NCI-H524 (cell line): ENCODE measurements at places on chromosomes 2 and 18.
A peak's percentile ranks its signal among the peaks of the same experiment; 100 is the strongest.

- no peak for DNase-seq
Observed at GRCh38 chr2:135817951-135818350, 19.0 kb downstream of the LCT start.

GRCh38 chr2:101160454-101160853 lies 9.3 kb upstream of the TBC1D8 start:
- no peak for DNase-seq

DNA sequence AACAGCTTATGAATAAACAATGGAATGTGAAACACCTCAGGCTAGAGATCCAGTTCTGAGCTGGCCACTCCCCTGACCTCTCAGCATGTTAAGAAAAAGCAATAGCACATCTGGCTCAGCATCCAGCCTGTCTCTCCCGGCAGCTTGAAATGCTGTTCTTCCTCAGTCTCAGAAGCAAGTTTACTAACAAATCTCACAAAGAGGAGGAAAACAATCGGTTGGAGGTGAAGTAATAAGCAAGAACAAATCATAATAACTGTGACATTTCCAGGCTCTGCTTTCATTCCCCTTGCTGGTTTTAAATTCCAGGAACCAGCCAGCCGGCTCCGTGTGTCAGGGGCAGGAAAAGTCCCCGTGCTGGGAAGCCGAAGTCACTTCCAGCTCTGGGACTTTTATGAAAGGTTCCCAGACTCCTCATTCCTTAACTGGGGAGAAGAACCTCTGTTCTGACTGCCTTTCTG lies 133.9 kb upstream of the ARL4C start:
- no peak for DNase-seq

DNA sequence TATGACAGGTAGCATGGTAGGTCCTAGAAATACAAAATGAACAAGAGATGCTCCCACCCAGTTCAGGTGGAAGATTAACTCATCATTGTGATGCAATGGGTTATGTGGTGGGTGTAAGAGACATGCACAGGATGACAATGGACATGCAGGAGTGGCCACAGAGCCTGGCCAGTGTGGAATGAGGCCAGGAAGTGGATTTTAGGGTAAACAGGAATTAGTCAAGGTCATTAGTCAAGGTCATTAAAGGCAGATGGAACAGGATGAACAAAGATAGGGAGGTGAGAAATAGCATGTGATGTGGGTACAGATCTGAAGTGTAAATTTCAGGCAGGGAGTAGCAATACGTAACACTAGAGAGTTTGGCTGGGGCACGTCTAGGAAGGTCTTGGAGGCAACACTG lies 15.6 kb upstream of the SERTAD2 start:
- no peak for DNase-seq

GRCh38 chr2:222959358-222959757 lies 92.6 kb upstream of the KCNE4 start:
- DNase-seq = no peak

- DNase-seq = no peak
Observed at GRCh38 chr2:149278872-149279264, 51.5 kb upstream of the LYPD6 start.

DNA sequence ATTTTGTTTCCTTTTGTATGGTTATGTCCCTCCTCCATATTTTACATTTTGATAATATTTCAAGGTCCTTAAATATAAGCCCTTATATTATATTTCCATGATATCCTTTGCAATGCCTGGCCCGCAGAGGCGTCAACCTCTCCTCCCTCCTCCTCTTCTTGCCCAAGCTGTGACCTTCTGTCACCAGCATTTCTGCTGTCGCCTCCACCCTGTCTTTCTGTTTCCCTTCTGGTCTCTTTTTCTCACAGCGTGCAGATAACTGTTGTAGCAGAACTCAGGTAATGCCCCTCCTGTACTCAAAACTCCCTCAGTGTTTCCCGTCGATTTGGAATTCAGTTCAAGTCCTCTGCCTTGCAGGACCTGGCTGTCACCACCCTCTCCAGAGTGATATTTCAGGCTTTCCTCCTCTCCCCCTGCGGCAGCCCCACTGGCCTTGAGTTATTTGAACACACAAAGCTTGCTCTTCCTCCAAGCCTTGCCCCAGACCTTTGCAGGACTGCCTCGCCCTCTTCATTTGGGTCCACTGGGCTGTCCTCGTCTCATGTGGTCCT lies 709.3 kb downstream of the DCDC2C start:
- no peak for DNase-seq

DNA sequence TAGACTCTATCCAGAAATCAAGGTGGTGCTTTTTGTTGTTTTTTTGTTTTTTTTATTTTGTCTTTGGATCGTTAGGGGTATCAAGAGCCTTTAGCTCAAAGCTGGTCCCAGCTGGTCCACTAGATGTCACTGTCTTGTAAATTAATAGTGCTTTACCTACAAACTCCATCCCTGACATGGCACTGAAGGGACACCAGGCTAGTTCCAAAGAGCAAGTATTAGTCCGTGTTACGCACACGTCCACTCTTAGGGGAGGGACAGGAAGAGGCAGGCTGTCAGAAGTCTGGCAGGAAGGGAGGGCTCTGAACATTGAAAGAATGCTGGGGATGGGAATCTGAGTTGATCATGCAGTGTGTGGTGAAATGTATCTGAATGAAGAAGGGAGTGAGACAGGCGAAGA lies 85.9 kb upstream of the CCBE1 start:
- peak; percentile 43 for DNase-seq

DNA sequence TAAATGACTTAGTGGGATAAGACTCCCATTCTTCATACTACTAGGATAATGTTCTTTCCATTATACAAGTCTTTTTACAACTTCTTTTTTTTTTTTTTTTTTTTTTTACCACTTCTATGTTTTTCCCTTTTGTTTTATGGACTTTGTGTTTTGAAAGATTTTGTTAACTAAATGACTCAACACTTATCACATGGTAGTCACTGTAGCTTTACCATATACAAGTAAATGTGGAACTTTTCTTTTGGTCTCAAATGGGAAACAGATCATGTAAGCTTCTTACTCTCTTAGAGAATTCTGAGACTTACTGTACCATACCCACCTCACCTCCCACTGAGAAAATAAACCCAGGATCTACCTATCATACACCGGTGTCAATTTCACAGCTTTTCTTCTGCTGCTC lies 590.3 kb upstream of the CDH2 start:
- DNase-seq = no peak

DNA sequence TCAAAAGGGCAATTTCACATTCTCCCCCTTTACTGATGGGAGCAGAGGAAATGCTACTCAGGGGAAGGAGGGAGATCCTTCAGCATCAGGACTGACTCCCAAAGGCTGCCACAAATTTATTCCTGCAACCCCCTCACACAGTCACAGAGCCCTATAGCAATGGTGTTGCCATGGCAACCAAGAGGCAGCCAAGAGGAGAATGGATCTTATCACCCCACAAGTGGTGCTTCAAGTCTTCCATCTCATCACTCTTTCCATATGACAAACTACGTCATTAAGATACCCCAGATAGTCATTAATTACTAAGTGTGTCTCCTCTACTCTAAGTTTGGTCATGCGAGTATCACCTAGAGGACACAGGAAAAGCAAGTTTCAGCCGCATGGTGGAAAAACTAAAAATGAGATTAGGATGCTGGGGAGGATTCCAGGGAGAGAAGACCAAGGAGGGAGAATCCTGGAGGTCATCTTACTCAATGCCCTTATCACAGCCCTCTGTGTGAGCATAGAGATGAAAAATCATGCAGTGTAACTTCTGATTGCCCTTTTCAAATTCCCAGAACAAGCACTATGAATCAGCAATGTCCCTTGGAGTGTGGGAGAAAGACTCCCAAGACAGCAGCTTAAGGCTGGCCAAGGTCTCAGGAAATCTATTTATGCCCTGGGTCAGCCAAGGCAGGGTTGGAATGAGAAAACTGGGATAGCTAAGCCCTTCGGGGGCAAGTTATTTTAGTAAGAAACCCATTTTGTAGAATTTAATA lies 885.7 kb upstream of the KLHL29 start:
- peak; percentile 58 for DNase-seq

DNA sequence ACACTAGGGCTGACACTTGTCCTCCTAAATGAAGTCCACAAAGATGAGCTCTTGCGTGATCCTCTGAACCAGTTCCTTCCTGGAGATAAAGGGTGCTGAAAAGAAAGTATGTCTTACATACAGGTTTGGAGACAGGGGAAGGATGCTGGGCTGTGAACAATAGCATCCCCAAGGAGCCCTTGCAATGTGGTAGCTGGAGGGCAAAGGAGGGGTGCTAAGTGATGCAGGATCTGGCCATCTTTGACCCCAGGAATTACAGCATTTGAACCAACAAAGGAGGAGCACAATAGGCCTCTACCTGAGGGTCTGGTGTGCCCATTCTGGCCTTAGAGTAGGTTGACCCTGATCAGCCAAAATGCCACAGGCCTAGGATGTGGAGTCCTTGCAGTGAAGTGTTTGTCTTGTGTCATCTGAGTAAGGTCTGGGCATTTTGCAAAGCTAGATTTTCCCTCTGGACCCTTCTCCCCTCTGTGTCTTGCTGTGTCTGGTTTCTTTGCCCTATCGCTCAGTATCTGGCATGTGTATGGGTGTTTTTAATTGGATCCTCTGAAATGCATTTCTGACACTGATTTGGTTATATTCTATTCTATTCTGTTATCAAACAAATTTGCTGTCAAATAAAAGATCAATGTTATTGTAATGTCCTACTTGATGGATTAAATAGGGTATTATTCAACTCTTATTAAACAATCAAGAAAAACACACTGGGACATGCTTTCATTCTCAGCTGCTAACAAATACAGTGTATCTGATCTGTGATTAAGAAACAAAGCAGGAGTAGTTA lies 364.8 kb upstream of the MEIS1 start:
- DNase-seq = no peak

GRCh38 chr2:9883897-9884296 lies 40.6 kb downstream of the TAF1B start:
- DNase-seq = no peak

DNA sequence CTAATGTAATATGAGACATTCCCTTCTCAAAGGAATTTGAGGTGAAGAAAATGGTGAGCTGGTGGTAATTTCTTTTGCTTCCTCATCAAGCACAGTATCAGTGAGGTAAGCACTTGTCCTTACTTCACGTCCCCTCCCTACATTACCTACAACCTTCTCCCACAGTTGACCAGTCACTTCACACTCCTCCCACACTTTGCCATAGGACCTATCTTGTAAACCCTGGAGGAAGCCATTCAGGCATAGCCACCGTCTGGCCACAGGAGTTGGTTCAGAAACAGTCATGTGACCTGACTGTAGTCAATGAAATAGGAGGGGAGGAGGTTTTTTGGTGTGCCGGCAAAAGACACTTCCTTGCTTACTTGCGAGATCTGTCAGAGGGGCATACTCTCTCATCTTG lies 12.1 kb downstream of the ACOXL start:
- no peak for DNase-seq
